ENCODE measurements at places on chromosomes 13 and 19.

DNA sequence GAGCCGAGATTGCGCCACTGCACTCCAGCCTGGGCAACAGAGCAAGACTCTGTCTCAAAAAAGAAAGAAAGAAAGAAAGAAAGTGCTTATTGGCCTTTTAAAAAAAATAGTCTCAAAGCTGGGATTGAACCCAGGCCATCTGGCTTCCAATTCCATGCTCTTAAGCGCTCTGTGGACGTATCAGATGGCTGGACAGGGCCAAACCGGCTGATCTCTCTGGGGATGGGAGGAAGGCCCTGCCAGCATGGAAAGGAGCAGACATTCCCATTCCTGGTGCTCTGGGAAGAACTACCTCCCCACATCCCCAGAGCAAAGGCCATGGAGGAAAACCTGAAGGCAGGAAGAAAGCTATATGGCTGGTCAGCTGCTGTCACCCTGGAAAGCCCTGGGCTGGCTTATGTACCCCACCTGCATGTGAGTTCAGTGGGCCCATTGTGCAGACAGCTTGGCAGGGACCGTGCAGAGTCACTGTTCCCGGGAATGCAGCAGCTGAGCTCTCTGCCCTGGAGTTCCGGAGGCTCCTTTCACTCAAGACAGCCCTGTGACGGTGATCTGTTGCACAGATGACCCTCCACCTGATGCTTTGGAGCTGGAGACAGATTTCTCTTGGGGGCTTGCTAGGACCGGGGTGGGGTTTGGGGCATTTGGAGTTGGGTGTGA, 84.3 kb downstream of the SIPA1L3 start:
- DNase-seq = no peak

- DNase-seq = no peak
These were observed 3.4 kb upstream of the MCF2L start for GRCh38 chr13:112965573-112966115.

GRCh38 chr19:12140545-12141404, 625 bp upstream of the ZNF20 start:
- DNase-seq = peak; percentile 76

DNA sequence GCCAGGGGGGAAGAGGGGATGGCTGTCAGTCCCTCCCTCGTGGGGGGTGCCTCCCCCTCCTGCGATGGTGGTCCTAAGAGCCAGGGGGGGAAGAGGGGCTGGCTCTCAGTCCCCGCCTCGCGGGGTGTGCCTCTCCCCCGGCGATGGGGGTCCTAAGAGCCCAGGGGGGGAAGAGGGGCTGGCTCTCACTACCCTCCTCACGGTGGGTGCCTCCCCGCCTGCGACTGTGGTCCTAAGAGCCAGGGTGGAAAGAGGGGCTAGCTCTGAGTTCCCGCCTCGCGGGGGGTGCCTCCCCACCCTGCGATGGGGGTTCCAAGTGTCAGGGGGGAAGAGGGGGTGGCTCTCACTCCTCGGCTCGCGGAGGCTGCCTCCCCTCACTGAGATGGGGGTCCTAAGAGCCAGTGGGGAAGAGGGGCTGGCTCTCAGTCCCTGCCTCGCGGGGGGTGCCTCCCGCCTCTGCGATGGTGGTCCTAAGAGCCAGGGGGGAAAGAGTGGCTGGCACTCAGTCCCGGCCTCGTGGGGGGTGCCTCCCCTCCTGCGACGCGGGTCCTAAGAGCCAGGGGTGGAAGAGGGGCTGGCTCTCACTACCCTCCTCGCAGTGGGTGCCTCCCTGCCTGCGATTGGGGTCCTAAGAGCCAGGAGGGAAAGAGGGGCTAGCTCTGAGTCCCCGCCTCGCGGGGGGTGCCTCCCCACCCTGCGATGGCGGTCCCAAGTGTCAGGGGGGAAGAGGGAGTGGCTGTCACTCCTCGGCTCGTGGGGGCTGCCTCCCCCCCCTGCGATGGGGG, 2325.6 kb upstream of the PCDH20 start:
- no peak for DNase-seq

DNA sequence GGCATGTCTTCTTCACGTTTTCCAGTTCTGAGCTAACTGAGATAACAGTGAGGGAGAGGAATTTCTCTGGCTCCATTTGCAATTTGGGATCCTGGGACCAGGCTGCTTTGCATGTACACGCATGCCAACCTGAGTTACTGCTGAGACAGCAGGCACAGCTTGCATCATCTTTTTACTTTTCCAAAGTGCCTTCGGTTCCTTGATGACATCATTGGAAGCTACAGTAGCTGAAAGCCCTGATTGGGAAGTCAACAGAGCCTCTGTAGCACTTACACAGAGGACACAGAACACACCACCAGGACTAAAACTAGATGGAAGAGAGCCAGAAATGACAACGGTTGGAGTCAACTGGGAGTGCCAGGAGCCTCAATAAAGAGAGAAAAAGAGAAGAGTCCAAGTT, 399.1 kb upstream of the GPC6 start:
- DNase-seq = no peak

GRCh38 chr13:67440236-67440975, 210.3 kb upstream of the PCDH9 start:
- DNase-seq = no peak

- DNase-seq = no peak
These were observed 56.7 kb downstream of the STARD13 start for GRCh38 chr13:33228648-33229445.

DNA sequence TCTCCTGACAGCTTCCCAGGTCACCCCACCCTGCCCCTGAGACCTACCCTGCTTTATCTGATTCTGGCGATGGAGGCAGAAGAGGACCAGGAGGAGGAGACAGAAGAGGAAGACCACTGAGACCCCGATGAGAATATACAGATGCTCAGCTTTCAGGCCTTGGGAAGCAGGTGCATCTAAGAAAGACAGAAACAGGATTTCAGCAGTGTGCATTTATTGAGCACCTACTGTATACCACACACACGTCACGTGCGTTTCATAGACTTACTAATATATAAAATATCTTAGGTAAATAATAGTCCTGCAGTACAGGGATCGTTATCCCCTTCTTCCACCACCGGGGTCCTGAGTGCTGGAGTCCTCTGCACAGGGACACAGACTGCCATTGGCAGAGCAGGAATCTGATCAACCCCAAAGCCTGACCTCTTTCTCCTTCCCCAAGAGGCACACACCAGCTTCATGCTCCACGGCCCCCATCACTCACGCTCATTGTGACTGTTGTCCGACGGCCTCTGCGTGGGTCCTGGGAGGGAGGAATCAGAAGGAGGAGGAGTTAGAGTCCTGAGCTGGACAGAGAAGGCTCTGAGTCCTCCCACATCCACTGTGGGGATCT, 8.2 kb downstream of the LAIR1 start:
- no peak for DNase-seq

- DNase-seq = no peak
These were observed 2.0 kb downstream of the ZNF347 start for GRCh38 chr19:53156850-53157249.

DNA sequence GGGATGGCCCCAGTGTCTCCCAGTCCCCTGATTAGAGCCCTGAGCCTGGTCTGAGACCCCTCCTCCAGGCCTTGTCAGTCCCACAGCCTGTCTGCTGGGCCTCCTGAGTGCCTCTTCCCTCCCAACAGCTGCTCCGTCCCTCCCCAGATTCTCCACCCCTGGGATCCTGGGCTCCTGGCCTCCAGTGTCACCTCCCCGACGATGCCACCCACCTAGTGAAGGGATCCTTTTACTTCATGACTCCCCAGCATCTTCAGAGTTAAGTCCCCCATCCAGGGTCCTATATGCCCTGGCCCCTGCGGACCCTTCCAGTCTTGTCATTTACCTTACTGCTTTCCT, 4.4 kb upstream of the PRX start:
- no peak for DNase-seq

DNA sequence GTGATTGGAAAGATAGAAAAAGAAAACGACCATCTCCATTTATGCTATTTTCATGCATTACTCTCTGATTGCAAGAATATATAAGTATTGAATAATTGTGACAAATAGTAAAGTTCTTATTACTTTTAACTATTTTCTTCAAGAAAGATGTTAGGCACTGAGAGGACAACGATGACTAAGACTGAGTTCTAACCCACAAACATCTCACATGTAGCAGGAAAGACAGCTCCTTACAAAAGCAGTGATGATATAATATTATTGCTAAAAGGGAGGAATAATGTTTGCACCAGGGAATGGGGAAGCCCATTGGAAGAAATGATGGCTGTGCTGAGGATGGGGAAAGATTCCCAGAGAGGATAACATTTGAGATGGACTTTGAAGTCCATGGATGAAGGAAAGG, 22.6 kb downstream of the RXFP2 start:
- DNase-seq = no peak

DNA sequence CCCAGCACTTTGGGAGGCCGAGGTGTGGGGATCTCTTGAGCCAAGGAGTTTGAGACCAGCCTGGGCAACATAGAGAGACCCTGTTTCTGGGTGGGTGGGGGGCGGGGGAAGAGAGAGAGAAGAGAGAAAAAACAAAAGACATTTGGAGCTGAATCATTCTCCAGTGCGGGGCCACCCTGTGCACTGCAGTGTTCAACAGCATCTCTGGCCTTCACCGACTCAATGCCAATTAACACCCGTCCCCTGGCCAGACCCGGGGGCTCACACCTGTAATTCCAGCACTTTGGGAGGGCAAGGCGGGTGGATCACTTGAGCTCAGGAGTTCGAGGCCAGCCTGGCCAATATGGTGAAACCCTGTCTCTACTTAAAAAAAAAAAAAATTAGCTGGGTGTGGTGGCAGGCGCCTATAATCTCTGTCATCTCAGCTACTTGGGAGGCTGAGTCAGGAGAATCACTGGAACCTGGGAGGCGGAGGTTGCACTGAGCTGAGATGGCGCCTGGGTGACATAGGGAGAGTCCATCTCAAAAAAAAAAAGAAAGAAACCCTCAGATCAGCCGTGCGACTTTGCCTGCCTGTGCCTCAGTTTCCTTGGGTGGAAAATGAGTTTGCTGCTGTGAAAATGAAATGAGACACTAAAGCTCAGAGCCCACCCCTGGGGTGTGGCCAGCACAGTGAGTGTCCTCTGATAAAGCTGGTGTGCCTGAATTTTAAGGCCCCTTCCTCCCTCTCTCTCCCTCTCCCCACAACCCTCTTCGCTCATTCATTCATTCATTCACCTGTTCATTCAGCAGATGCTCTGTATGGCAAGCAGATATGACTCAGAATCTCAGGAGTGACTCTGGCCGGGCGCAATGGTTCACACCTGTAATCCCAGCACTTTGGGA, 6.4 kb downstream of the KLF2 start:
- no peak for DNase-seq

DNA sequence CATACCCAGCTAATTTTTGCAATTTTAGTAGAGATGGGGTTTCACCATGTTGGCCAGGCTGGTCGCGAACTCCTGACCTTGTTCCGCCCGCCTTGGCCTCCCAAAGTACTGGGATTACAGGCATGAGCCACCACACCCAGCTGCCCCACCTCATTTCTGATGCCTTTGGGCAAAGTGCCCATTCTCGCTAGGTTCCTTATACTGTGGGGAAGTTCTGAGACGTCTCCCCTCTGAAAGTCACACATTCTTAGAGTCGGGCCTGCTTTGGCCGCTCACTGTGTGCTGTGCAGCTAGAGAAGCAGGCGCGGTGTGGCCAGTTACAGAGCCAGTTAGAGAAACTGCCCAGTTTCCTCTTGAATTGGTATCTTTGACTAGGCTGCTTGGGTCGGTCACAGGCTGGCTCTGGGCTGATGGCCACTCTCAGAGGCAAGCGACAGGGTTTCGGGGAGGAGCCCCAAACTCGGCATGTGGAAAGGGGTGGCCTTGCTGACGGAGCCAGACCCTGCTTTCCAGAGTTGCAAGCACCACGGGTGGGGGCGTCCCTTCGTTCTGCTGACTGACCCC, 18.0 kb downstream of the PRAM1 start:
- DNase-seq = no peak
